Effector memory CD4-positive, alpha-beta T cell (primary cell): ENCODE measurements at places on chromosomes 4 and X.

- no peak for DNase-seq
Measured at GRCh38 chrX:150364347-150365050, 1.4 kb downstream of the MAMLD1 start.

DNA sequence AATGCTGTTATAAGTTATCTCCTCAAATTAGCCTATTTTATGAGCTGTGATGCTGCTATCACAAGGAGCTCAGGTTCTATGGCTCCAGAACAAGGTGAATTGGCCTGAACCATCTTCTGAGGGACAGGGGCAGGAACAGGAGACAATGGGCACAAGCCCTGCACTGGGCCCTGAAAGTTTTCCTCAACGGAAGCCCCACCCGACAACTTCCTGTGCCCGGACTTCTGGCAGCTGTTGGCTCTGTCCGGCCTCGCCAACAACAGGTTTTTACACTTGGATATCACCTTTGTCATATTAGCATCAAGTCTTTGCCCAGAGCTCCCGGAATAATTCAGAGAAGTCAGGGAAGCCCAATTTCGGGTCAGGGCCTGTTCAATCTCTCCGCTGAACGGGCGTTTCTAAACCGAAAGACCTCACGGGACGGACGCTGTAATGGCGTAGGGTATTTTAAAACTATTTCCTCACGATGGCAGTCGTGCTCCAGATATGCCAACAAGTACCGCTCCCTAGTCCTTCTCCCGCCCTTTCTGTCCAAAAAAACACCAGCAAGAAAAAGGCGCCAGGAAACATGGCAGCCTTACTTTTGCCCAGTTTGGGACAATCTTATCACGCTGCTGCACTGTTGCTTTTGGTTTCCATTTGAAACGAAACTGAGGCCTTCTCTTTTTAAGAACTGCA is 201.0 kb upstream of the STK26 start:
- peak; percentile 75 for DNase-seq

GRCh38 chr4:140603286-140603685 is 34.5 kb upstream of the UCP1 start:
- no peak for DNase-seq

DNA sequence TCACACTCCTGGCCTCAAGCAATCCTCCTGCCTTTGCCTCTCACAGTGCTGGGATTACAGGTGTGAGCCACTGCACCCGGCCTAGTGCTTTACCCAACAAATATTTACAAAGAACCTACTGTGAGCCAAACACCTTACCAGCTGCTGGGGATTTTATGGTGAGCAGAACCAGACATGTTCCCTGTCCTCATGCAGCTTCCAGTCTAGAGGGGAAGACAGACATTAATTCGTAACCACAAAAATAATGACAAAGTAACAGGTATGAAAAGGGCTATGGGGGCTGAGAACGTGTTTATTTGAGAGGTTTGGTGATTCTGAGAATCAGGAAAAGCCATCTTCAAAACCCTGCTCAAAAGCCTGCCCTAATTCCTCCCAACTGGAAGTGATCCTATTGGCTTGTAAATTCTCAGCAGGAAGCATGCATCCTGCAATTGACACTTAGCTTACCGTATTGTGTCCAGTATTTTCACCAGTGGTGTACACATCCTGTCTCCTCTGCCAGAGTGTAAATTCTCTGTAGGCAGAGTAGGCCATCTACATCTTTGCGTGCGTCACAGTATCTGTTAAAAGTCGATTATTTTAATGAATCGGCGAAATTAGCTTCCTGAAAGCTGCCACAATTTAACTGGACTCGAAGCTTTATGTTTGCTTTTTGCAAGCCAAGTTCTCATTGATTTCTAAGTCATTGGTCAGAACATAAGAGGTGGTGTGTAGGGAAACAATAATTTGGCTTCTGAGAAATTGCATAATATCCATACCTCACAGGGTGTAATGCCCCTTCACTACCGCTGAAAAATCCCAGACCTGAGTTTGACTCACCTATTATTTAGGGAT is 67.0 kb downstream of the TMEM156 start:
- no peak for DNase-seq

- DNase-seq, result no peak
Measured at GRCh38 chr4:140238351-140239056, 84.5 kb upstream of the MAML3 start.

- no peak for DNase-seq
Measured at GRCh38 chrX:129782706-129783105, 3.0 kb downstream of the SASH3 start.

DNA sequence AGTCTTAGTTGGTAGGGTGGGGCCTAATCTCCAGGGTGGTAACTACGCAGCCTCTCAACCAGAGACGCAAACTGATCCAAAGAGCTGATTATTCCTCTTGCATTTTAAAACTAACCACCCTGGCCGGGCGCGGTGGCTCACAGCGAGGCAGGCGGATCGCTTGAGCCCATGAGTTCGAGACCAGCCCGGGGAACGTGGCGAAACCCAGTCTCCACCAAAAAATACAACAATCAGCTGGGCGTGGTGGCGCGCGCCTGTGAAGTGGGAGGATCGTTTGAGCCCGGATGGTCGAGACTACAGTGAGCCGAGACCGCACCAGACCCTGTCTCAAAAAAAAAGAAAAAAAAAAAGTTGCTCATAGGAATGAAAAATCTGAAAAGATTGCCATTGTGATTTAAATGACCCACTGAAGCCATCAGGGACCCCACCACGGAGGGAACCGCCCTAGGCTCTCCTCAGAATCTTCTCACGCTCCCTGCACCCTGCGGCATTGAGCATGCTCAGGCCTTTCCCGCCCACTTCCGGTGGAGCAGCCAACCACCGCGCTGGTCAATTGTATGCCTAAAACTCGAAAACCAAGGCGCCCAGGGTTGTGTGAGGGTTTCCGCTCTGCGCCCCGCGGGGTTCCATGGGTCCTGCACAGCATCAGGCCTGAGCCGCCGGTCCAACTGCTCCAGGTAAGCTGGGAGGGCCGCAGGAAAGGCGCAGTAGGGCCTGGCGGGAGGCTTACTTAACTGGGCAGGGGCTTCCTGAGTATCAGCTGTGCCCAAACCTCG is at the start of gene TRIM60:
TRIM60 (plus strand) TSS at position 564 of the 776 bp plus-strand sequence. CDS start 8,074 bp downstream, outside the sequence.
- no peak for DNase-seq

DNA sequence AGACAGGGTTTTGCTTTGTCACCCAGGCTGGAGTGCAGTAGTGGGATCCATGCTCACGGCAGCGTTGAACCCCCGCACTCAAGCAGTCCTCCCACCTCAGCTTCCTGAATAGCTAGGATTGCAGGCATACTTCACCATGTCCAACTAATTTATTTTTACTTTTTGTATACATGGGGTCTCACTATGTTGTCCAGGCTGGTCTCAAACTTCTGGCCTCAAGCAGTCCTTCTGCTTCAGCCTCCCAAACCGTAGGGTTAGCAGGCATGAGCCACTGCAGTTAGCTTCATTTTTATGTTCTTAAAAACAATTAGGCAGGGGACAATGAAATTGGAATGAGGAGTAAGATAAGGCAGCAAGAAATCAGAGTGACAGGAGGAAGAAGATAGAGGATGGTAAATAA is 50.5 kb downstream of the RAP1GDS1 start:
- DNase-seq, result no peak

GRCh38 chr4:101183221-101183620 is 164.1 kb downstream of the PPP3CA start:
- no peak for DNase-seq

GRCh38 chr4:169567916-169568315 is 44.5 kb downstream of the NEK1 start:
- DNase-seq, result no peak

DNA sequence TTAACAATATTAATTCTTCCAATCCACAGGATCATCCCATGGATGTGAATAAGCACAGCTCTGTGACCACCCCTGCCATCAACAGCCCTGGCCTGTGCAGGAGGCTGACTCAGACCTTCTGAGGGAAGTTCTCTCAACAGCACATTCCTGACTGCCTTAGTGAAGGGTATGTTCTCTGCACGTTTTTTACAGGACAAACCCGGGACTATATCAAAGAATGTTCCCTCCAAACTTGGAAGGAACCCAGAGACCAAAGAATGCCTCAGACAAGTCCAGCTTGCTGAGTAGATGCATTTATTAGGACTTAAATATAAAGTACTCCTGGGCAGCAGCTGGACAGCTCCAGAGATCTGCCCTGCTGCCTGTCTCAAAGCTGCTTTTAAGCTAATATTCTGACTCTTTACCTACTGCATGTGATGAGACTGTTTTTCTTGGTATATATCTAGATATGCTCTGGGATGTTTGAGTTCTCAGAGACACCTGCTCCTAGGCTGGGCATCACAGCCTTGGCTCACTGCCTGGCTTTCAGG is 1127.8 kb upstream of the PRKX start:
- DNase-seq, result no peak

DNA sequence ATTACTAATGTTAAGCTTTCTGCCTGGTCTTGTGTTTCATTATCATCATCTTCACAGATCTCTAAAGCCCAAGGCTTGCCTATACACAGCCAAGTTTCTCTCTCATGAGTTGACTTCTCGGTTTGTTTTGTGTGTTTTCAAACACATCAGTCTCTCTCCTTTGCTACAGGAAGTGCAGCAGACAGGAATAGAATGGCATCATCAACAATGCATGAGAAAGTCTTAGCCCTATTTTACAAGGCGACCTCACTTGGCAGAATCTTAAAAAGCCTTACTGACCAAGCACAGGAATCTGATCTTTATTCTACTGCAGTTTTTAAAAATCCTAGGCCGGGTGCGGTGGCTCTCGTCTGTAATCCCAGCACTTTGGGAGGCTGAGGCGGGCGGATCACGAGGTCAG is 36.8 kb downstream of the CC2D2A start:
- no peak for DNase-seq

DNA sequence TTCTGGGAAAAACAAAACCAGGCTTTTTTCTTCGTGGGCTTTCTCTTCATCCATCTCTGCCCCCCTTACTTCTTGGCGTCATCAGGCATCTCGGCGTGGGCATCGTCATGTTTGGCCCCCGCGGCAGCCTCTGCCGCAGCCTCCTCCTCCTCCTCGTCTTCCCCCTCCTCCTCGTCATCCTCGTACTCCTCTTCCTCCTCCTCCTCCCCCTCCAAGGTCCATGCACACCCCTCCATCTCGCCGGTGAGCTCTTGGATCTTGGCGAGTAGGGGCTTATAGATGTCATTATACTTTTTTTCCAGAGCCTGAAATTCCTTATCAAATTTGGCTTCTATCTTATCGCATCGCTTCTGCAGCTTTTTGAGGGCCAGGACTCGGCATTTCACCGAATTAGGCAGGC is 488 bp downstream of the NAP1L5 start:
- no peak for DNase-seq

- no peak for DNase-seq
Measured at GRCh38 chrX:98646351-98646750, 1762.6 kb downstream of the RPA4 start.

DNA sequence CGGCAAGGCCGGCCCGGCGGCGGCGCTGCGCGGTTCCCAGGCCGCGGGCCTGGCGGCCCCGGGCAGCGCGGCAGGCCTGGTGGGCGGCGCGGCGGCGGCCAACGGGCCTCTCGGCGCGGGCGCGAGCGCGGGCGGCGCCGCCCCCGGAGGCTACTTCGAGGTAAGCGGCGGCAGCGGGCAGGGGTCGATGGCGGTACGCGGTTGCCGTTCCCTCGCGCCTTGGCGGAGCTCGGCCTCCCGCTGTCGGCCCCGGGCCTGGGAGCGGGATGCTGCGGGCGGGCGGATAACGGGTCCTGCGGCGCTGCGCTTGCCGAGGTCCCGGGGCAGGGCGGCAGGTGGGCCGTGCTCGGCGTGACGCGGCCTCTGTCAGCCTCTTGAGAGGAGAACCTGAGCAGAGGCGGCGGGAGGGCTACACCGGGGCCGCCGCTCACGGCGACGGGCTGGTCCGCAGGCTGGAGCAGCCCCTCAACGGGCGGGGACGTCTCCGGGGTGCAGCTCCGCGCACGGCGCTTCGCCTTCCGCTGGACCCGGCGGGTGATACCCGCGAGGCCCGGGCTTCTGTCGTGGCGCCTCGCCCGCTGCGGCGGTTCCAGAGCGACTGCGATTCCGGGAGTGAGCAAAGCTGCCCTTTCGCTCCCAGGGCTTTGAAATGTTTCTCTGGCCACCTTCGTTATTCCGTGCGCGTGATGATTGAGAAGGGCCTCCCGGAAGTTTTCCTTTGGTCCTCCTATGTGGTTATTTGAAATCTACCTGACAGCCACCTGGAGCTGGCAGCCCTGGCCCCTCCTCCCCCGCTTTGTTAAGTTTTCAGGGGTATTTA is 774 bp downstream of the FAM193A start:
- DNase-seq, result peak; percentile 35

GRCh38 chr4:40632080-40632479 is 2.4 kb upstream of the RBM47 start:
- no peak for DNase-seq

DNA sequence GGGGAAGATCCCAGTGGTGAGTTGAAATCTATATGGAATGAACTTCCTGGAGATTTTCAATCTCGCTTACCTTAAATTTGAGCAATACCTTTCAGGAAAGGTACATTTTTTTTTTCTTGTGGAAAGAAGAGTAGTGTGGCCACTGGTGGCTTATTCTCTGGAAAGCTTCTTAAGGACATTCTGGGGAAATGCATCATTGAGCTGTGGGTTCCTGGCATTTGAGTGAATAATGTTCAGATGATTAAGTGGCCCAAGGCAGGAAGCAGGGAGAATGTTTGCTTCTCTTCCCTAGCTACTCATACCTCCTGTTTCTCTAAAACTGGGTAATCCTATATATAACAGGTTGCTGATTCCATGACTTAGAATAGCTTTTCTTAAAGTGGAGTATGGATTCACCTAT is 31.8 kb downstream of the STAG2 start:
- DNase-seq, result no peak

- DNase-seq, result no peak
Measured at GRCh38 chr4:24404281-24404680, 180.1 kb downstream of the DHX15 start.

GRCh38 chrX:110287605-110288004 is 30.3 kb downstream of the AMMECR1 start:
- no peak for DNase-seq

- no peak for DNase-seq
Measured at GRCh38 chr4:103895876-103896465, 176.2 kb upstream of the TACR3 start.

DNA sequence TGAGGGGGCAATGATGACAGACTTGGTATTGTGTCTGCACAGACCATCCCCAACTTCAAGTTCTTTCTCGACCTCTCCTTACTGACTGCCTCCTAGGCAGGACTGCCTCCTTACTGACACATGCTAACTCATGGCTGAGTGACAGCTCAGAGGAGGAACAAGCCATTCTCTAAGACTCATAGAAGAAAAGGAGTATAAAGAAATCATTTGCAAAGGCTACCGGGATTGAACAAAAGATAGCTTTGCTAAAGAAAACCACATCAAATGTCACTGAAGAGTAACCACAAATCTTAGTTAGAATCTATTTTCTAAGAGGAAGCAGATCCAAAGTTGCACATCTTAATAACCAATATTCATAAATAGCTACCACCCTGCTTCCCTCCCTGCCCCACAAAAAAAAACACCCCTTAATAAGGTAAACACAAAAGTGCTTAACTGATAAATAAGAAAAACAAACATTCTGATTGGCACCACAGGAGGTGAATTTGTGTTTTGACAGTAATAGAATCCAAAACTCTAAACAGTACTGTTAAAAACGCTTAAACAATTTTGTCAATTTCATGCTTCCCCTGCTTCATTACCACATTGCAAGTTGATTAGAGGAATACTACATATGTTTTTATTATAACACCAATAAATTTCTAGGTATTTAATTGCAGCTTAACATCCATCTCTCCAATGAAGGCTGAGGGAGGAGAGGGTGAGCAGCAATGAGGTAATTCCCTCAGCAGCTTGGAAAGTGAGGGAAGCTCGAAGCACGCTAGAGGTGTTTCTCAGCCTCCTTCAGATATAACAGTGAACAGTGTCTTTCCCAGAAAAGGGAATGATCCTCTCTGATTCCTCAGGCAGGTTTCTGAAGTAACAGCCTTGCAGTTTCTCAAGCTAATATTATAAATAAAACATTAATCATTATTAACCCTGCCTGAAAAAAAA is 160.0 kb downstream of the HNRNPD start:
- DNase-seq, result peak; percentile 5

- no peak for DNase-seq
Measured at GRCh38 chr4:175996206-175996605, 69.4 kb upstream of the WDR17 start.
